Pulmonary artery endothelial cell (primary cell): ENCODE measurements at places on chromosomes 4 and X.

DNA sequence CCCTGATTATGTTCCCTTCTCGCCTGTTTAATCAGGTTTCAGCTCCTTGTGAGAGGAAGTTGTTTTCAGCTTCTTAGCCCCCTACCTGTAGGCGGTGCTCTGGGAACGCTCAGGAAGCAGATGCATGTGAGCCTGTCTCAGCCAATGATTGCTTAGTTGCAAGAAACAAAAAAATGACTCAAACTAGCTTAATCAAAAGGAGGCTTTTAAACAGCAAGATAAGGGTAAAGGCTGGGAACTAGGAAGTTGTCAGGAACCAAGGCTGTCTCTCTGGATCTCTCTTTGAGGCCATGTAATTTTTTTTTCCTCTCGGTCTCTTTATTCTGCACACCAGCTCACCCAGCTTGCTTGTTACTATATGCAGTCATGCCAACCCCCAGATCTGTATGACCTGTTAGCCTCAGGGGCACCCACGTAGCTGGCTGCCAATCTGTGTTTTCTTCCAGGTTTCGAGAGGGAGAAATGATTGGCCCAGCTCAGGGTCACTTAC is 109.1 kb downstream of the PTTG2 start:
- DNase-seq: peak; percentile 58

DNA sequence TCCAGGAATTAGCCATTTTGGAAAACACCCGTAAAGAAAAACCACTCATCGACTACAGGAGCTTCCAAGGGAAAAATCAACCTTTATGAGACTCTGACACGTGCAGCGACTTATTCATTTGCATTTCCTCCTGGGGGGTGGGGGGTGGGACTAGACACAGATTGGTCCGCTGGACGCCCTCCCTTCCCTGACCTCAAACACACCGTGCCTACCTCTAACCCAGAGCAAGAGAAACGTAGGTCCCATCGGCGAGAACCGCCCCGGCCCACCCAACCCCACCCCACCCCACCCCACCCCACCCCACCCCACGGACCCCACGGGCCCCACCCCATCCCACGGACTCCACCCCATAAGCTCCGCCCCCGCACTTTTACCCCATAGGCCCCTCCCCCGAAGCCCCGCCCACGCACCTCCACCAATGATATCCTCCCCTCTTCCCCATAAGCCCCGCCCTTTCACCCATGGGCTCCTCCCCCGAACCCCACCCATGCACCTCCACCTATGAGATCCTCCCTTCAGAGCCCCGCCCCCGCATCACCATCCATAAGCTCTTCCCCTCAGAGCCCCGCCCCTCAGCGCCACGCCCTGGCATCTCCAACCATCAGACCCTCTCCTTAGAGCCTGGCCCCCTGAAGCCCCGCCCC is 1.1 kb downstream of the GTPBP6 start:
- no peak for DNase-seq

DNA sequence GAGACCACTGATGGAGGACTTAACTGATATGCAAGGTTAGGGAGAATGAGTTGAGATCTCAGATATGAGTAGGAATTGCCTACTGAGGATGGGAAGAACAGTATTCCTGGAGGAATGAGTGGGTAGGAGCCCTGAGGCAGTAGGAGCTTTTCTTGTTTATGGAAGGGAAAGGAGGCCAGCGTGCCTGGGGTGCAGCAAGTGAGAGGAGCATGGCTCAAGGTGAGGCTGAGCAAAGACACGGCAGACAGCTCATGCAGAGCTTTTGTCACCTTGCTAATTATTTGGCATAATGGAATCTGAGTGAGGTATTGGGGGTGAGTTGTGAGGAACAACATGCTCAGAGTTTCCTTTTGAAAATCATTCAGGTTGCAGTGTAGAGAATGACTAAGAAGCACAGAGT is 65.3 kb upstream of the IBSP start:
- no peak for DNase-seq

DNA sequence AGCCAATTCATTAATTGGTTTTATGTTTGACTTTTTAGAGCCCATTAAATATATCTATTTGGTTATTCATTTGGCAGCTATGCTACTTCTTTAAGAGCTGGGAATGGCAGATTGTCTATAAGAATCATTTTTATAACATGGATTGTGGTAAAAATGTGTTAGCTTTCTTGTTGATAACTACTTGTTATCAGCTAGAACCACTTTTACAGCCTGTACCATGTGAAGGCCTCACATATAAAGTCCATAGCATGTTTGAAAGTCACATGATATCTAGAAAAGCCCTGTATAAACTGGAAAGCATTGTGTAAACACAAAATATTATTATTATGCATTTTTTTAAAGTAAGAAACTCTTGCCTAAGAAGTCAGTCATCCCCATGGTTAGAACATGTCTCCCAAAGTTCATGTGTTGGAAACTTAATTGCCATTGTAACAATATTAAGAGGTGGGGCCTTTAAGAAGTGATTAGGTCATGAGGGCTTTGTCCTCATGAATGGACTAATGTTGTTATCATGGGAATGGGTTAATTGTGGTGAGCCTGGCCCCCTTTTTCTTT is 110.9 kb upstream of the BMP2K start:
- DNase-seq: no peak

DNA sequence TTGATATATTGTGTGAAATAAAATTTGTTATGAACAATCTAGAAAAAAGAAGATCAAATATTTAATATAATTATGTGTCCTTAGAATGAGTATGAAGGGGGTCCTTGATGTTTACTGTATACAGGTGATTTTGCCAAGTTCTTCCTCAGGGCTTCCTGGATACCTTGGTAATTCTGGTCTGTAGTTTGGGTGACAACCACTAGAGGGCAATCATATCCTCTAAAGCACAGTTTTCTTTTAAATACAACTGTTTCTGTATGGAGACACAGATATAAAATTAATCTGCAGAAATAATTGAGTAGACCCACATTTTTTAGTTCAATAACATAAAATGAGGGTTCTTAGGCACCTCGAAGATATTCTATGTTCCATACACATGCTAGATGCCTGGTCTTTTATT is 157.7 kb downstream of the SPANXN1 start:
- no peak for DNase-seq

GRCh38 chr4:87012265-87012953 is 77.6 kb downstream of the AFF1 start:
- no peak for DNase-seq

DNA sequence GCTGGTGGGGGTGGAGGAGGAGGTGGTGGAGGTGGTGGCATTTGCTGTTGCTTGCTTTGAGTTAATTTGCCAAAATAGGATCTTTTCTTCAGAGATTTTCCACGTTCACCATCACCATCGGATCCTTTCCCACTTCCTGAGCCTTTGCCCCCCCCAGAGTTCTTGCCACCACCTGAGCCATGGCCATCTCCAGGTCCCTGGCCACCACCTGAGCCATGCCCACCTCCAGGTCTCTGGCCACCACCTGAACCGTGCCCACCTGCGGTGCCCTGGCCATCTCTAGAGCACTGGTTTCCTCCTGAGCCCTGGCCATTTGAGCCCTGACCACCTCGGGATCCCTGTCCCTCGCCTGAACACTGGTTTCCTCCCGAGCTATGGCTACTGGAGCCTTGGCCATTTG is 1.9 kb downstream of the IRS4 start:
- no peak for DNase-seq

GRCh38 chrX:153861151-153861550 is 24.8 kb downstream of the L1CAM start:
- no peak for DNase-seq

DNA sequence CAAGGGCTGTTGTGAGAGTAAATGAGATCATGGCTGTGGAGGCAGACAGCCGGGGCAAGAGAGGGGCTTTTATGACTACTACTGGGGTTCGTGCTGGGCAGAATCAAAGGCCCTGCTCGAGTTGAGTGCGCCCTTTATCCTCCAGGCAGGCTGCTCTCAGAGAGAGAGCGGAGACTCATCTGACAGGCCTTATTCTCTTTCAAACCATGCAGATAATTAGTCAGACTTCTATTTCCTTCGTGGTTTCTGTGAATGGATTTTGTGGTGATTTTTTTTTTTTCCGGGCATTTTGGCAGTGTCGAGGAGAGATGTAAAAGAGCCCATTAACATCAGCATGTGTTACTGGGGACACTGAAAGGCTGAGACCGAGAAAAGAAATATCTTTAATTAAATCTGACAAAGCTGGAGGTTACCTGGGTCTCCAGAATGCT is 73.6 kb downstream of the MED28 start:
- DNase-seq: no peak

DNA sequence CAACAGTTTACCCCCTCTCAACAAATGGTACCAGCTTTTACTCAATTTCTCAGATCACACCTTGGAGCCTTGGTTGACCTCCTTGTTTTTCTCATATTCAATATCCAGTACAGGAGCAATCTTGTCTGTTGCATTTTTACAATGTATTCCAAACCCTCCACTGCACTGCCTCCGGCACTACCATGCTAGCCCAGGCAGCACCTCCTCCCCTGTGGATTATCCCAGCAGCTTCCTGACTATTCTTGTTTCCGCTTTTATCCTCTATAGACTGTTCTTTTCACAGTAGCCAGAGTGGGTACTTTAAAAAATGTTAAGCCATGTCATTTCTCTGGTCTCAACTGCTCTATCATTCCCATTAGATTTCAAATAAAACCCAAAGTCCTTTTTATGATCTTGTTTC is 253.4 kb upstream of the GPRIN3 start:
- no peak for DNase-seq

GRCh38 chrX:65740909-65741308 is 73.5 kb downstream of the MSN start:
- DNase-seq: no peak
